Kidney glomerular epithelial cell (primary cell): ENCODE measurements at places on chromosomes 13 and 19.

- DNase-seq = no peak
Measured at GRCh38 chr13:95573221-95573620, 20.7 kb downstream of the CLDN10 start.

DNA sequence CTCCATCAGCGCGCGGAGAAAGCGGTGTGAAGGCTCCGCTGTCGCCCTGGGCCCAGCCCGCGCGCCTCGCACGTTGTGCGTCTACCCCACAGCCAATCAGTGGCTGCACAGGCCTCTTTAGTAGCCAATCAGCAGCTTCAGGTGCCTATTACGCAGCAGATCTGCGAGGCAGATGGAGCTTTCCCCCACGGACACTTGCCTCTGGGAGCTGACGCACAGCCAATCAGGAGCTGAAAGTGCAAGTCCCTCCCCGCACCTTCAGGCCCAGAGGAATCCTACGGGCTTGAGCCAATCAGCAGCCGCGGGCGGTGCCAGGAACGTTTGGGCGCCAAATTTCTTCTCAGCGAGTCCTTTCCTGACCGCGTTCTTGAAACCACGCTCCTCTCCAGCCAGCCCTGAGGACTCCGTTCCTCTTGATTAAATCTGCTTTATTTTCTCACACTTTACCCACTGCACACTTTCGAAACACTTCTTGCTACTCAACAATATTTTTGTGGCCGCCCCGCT is 39.9 kb downstream of the SIGLEC7 start:
- DNase-seq = no peak

DNA sequence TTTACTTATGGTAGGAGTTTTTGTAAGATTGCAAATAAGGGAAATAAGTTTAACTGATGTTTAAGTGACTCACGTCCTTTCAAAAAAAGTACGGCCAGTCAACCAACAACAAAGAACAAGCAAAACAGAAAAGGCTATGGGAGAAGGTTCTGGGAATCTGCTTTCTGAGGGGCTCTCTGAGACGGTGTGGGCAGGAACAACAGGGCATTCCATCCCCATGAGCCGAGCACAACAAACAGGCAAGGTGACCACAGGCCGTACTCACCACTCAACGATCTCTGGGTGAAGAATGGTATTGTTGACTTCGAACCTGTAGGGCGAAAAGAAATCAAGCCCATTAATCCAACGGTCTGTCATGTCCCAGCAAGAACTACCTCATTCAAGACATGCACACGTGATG is 43.8 kb downstream of the PEPD start:
- DNase-seq = no peak

GRCh38 chr13:101019126-101019525 is 344.5 kb upstream of the TMTC4 start:
- no peak for DNase-seq

DNA sequence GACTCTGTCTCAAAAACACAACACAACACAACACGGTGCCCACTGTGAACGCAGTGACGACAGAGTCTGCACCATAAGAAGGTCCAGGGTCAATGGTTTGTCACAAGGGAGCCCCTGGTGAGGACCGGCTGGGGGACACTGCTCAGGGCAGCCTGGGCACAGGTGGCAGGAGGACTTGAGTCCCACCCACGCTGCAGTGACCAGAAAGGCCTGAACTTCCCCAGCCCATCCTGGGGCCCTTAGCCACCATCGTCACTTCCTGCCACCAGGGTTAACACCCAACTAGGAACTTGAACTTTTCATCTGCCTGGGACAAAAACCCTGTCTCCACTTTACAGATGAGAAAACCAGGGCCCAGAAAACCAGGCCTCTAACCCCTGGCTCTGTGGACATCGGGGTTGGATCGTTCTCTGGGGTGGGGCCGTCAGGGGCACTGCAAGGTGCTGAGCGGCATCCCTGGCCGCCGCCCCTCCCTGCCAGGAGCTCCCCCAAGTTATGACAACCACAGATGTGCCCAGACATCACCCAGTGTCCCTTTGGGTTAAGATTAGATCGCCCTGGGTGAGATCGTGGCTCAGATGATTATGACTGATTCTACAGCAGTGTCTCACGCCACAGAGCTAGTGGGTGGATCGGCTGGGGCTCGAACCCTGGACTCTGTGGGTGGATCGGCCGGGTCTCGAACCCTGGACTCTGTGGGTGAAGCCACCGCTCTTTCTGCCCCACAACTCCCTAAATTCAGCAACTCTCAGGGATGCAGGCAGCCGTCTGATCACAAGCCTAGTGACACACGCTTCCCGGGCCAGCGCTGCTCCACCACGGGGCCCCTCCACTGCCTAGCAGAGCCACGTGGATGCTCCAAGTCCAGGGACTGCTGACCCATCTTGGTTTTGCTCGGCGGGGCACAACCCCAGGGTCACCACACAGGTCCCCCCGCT is 14.0 kb downstream of the MOB3A start:
- no peak for DNase-seq

DNA sequence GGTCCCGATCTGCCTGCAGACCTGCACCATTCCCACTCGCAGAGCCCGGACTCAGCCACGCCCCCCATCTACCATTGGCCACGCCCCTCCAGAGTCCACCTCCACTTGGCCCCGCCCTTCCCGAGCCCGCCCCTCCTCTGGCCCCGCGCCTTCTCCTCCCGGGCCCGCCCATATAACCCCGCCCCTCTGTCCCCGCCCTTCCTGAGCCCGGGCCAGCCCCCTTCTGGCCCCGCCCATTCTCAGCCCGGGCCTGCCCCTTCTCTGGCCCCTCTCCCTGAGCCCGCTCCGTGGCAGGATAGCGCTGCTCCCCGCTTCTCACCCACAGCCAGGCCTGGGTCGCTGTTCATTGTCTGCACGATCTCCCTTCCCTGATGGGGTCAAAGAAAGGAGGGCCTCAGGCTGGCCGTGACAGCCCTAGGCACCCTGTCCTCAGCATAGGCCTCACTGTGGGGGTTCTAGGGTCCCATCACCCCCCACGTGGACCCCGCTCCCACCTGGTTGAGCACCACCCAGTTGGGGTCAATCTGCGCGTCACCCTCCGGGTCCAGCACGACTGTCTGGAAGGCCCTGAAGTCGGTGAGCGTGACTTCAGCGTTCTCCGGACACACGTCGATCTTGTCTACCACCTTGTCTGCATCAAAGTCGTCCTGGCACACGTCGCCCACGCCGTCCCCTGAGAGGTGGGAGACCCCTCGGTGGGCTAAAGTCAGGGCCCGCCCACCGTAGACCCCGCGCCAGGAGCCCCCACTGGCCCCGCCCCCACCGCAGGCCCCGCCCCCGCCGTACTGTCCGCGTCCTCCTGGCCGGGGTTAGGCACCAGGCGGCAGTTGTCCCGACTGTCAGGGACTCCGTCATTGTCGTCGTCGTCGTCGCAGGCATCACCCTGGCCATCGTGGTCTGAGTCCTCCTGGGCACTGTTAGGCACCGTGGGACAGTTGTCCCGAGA is 5.7 kb downstream of the COMP start:
- no peak for DNase-seq

GRCh38 chr19:5934774-5935472 is 20.9 kb downstream of the CAPS start:
- DNase-seq = no peak

DNA sequence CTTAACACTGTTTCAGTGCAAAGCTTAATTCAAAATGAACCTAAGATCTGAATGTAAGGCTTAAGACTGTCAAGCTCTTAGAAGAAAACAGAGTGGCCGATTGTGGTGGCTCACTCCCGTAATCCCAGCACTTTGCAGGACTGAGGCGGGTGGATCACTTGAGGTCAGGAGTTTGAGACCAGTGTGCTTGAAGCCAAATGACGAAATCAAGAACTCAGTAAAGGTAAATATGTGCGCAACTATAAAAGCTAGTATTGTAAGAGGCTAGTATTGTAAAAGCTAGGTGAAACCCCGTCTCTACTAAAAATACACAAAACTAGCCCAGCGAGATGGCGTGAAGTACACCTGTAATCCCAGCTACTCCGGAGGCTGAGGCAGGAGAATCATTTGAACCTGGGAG is 12.7 kb downstream of the ATP4B start:
- no peak for DNase-seq

DNA sequence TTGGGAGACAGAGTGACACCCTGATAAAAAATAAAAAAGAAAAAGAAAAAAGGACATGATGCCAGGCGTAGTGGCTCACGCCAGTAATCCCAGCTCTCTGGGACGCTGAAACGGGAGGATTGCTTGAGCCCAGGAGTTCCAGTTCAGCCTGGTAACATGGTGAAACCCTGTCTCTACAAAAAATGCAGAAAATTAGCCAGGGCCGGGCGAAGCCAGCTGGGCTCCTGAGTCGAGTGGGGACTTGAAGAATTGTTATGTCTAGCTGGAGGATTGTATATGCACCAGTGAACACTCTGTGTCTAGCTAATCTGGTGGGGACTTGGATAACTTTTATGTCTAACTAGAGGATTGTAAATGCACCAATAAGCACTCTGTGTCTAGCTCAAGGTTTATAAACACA is 32.3 kb downstream of the TMPRSS9 start:
- DNase-seq = no peak

GRCh38 chr13:113178070-113178895 is 19.8 kb downstream of the PROZ start:
- no peak for DNase-seq

DNA sequence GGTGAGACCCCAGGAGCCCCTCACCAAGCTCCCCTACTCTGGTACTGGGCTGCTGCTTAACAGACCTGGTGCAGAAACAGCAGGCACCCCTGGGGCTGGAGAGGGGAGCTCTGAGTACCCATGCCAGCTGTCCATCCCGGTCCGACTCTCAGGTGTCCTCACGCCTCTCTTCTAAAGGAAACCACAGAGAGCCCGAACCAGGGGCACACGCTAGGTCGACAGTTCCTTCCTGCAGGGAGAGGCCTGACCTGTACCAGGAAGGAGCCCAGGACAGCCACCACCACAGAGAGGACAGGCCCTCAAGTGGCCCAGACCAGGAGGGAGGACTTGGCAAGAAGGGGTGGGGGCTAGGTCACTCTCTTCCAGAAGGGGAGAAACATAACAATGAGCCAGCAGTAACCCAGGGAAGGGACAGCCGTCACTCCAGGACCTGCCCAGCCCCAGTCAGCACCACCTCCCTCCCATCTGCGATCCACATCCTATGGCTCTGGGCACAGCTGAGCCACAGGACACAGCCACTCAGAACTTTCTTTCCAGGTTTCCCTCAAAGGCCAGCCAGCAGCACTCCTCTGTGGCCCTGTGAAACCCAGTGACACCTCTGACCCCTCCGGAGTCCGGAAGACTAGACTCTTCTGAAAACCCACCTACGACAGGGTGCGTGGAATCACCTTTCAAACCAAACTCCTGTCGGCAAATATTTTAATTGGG is 13.0 kb upstream of the SLC35E1 start:
- no peak for DNase-seq

DNA sequence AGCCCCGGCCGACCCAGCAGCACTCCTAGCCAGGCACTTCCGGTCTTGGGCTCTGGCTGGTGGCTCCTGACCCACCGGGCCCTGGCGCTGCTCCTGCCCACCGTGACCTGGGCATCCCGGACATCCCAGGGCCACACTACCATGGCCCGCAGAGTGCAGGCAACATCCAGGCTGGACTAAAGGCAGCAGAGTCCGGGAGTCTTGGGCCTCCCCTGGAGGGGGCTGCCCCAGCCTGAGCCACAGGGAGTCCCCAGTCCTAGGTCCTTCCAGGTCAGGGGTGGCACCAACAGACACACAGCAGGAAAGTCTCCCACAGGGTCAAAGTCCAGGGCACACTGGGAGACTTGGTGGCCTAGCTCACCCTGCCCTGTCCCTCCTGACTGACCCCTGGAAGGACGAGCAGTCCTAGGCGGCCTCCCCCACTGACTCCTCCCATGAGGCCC is 10.8 kb downstream of the LSM4 start:
- no peak for DNase-seq

- DNase-seq = no peak
Measured at GRCh38 chr13:50077431-50077830, 62.2 kb downstream of the KCNRG start.

DNA sequence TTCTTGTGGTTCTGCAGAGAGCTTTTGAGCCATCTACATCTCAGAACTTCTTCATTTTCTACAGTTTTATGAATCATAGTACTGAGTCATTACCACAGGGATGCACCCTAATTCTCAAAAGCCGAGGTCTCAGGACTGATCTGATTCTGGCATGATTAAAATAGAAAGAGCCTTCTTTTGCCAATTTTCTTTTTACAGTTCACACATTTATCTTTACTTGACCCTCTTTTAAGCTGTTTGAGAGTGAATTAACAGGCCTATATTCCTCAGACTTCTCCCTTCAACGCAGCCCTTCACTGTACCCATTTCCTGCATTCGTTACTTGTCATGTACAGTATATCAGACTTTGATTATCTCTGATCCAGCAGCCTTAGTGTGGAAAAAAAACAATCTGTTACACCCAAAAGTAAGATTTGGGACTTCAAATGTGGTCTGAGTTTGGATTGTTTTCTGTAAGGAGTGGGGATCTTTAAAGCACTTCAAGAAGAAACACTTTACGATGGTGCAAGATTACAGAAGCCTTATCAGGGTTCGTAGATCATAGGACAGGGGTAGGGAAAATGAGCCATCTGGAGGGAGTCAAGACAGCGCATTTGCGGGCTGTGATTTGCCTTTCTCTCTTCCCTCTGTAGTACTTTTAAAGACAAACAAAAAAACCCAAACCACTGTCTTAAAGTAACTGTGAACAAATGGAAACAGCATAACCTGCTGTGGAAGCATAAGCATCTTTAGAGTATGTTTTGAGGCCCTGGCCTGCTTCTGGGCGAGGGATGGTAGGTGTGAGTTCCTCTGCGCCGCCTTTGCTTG is 15.3 kb upstream of the GPR183 start:
- DNase-seq = no peak

DNA sequence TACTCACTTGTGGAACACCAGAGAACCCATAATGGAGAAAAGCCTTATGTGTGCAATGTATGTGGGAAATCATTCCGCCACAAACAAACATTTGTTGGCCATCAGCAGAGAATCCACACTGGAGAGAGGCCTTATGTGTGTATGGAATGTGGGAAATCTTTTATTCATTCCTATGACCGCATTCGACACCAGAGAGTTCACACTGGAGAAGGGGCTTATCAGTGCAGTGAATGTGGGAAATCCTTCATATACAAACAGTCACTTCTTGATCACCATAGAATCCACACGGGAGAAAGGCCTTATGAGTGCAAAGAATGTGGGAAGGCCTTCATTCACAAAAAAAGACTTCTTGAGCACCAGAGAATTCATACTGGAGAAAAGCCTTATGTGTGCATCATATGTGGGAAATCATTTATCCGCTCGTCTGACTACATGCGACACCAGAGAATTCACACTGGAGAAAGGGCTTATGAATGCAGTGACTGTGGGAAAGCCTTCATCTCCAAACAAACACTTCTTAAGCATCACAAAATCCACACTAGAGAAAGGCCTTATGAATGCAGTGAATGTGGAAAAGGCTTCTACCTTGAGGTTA is 10.9 kb downstream of the ZNF549 start:
- no peak for DNase-seq

GRCh38 chr13:20127562-20128458 is 33.0 kb downstream of the GJA3 start:
- DNase-seq = peak; percentile 7
